Activated naive CD4-positive, alpha-beta T cell treated with anti-CD3 and anti-CD28 coated beads, Interleukin-2, amount 10 ng/mL, durations not matched to agents 7 days and 5 days (primary cell): ENCODE measurements at places on chromosomes 2 and 18.
A peak's percentile ranks its signal among the peaks of the same experiment; 100 is the strongest.

DNA sequence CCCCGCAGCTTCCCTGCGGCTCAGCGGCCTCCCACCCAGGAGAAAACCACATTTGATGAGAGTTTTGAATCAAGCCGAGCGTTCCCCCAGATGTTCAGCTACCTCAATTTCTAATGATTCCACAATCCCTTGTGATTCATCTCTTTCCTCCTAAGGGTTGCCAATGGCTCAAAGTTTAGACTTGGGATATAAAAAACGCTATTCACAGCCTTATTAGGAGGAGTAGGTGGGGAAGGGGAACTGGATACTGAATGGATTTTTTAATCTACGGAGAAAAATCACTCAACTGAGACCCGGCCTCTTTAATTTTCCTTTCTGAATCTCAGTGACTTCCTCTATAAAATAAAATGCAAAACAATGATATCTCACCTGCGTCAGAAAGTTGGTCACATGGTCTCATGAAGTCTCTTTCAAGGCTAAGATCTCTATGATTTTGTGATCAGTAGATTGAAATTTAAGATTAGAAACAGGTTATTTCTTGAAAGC, 192.6 kb upstream of the TCF4 start:
- no peak for DNase-seq

DNA sequence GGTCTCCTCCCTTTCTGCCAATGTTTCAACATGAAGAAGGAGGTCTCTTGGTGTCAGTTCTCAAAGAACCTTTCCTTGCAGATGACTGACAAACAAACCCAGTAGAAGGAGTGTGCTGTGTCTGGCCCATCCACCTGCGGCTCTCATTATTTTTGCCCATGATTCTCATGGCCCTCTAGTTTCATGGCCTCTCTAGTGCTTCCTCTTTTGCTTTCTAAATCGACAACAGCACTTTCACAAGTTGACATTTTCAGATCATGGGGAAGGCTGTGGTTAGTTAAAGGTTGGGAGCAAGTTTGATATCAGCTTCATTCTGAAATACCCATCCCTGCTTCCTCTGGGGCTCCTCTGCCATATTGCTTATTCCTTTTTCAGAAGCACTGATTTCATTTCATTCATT, 805.2 kb downstream of the SLC4A3 start:
- no peak for DNase-seq

GRCh38 chr18:50754297-50754696, 65.5 kb downstream of the MRO start:
- no peak for DNase-seq

- no peak for DNase-seq
Measured at GRCh38 chr2:233938676-233939370, 21.6 kb downstream of the TRPM8 start.

- DNase-seq, result no peak
Measured at GRCh38 chr18:67242001-67242400, 274.5 kb downstream of the DSEL start.

- DNase-seq, result no peak
Measured at GRCh38 chr18:58980991-58981390, 116.3 kb downstream of the ZNF532 start.

GRCh38 chr18:6711467-6711866, 18.0 kb upstream of the ARHGAP28 start:
- DNase-seq, result no peak

- no peak for DNase-seq
Measured at GRCh38 chr18:13241893-13242175, 23.3 kb downstream of the LDLRAD4 start.

GRCh38 chr2:3712424-3712823, 9.0 kb downstream of the DCDC2C start:
- no peak for DNase-seq

GRCh38 chr2:219484343-219485200, 14.1 kb upstream of the GMPPA start:
- DNase-seq, result no peak

DNA sequence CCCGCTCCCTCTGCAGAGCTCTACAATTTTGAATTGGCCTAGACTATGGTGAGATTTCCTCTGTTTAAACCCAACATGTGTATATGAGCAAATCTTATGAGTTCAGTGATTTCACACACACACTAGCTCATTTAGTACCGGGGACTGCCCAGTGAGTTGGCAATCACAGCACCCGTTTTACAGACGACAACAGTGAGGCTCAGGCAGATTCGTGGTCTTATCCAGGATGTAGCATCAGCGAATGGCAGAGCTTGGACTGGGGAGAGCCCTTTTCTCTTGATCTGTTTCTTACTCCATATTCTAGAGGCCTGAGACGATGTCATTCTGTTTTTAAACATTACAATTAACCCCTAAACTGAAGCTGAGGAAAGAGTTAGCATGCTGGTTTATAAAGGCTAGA, 419.9 kb downstream of the NBAS start:
- DNase-seq, result no peak

GRCh38 chr2:230912046-230912445, 13.0 kb downstream of the GPR55 start:
- DNase-seq, result no peak

GRCh38 chr18:62325806-62326645, 916 bp downstream of the TNFRSF11A start:
- peak; percentile 53 for DNase-seq

- no peak for DNase-seq
Measured at GRCh38 chr2:215394102-215394805, 41.6 kb downstream of the FN1 start.

DNA sequence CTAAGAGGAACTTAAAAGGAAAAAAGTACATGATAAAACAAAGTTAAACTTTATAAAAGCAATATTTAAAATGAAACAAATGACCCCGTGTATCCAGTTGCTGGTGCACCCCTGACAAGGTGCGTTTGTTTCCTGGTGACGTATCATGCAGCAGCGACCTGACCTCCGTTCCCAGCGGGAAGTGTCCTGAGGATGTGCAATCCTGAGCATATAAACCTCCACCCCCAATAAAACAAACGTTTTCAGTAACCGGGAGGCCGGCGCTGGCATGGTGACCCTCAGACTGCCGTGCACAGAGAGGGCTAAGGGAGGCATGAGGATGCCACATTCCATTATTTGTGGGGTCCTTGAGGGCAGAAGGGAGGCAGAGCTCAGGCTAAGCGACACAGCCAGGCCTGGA, 14.8 kb downstream of the SLC66A2 start:
- DNase-seq, result no peak

DNA sequence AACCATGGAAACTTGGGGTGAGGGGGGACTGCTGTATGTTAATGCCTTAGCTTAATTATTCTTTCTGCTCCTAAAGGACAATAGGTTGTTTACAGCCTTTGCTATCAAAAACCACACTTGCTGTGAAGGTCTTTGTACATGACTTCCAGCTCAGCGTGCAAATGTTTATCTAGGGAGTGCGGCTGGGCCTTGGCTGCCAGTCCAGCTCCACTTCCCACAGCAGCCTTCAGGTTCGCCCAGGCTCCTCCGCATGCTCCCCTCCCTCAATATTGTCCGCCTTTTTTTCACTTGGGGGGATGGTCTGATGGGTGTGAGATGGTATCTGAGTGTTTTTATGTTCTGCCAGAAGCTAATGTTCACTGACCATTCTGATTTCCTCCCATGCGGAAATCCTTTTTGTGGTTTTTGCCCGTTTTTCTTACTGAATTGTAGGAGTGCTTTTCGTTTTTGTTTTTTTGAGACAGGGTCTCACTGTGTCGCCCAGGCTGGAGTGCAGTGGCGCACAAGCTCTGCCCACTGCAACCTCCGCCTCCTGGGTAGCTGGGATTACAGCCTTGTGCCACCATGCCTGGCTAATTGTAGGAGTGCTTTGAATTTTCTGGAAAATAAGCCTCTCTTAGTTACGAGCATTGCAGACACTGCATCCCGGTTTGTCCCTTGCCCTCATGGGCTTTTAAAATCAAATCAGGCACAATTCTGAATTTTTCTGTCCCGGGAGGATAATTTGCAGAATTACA, 28.8 kb downstream of the SH3BP4 start:
- DNase-seq, result no peak

DNA sequence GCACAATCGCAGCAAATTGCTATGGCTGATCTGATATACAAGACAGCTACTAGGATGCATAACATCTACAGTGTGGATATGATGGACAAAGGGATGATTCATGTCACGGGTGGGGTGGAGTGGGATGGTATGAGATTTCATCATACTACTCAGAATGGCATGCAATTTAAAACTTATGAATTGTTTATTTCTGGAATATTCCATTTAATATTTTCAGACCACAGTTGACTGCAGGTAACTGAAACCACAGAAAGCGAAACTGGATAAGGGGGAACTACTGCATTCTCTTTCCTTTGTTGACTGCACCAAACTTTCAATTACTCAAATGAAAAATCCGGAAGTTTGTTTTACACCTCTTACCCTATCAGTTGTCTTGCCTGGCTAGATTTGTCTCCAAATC, 94.4 kb upstream of the NEUROD1 start:
- DNase-seq, result no peak

DNA sequence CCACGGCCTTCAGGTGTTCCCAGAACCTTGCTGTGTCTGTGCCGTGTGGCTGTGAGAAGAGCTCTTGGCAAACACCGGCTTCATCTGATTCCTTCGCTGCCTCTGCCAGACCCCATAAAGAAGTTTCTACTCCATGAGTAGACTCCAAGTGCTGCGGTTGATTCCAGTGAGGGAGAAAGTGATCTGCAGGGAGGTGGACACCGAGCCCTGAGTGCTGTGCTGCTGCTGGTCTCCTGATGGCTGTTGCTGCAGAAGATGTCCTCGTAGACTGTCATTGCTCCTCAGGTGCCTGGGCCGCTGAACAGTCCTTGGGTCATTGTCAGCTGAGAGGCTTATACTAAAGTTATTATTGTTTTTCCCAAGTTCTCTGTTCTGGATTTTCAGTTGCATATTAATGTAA, 19.6 kb downstream of the ASB1 start:
- no peak for DNase-seq

GRCh38 chr2:86290596-86291327, 46.7 kb downstream of the REEP1 start:
- DNase-seq, result no peak

GRCh38 chr2:9025746-9026145, 22.3 kb upstream of the MBOAT2 start:
- no peak for DNase-seq

DNA sequence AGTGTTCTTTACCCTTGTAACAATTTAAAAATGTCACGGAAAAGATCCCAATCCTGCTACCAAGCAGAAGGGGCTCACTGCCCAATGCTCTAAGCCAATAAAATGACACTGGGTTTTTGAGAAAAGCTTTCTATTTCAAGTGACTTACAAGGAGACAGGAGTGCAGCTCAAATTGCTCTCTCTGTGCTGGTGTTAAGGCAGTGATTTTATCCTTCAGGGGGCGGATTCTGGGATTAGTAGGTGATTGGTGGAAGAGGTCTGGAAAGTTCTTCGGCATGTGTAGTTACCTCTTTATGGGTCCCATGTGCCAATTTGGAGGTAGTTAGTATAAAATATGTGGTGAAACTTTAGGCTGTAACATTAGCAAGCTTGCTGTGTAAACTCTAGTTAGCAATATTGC, 27.4 kb upstream of the MCM6 start:
- DNase-seq, result no peak

DNA sequence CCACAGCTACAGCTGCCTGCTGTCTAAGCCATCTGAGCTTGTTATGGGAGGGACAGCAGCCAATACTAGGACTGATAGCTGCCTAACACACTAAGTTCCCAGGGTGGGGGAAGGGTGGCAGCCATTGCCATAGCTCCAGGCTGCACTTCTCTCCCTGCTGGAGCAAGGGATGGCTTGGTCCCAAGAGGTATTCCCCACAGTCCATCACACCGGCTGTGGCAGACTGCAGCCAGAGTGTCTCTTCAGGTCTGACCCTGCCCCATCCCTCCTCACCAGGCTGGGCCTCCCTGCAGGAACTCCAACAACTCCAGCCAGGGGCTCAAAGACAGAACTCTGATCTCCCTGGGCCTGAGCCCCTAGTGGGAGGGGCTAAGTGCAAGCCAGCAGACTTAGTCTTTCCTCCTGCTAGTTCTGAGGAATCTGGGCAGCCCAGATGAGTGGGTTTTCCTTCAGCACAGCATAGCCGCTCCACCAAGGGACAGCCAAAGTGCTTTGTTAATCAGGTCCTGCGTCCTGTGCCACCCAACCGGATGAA, 632.1 kb downstream of the SOCS6 start:
- DNase-seq, result no peak

GRCh38 chr2:180219491-180219890, 212.4 kb upstream of the CWC22 start:
- no peak for DNase-seq

GRCh38 chr2:102185347-102185746, 1.5 kb upstream of the IL1RL2 start:
- DNase-seq, result peak; percentile 23

GRCh38 chr2:128369602-128370467, 51.2 kb upstream of the HS6ST1 start:
- peak; percentile 14 for DNase-seq

- DNase-seq, result no peak
Measured at GRCh38 chr2:98849113-98849512, 86.9 kb downstream of the CRACDL start.

GRCh38 chr2:28643327-28643726, 108.3 kb upstream of the PPP1CB start:
- DNase-seq, result no peak

- no peak for DNase-seq
Measured at GRCh38 chr2:232537499-232537898, 2.0 kb upstream of the CHRNG start.

DNA sequence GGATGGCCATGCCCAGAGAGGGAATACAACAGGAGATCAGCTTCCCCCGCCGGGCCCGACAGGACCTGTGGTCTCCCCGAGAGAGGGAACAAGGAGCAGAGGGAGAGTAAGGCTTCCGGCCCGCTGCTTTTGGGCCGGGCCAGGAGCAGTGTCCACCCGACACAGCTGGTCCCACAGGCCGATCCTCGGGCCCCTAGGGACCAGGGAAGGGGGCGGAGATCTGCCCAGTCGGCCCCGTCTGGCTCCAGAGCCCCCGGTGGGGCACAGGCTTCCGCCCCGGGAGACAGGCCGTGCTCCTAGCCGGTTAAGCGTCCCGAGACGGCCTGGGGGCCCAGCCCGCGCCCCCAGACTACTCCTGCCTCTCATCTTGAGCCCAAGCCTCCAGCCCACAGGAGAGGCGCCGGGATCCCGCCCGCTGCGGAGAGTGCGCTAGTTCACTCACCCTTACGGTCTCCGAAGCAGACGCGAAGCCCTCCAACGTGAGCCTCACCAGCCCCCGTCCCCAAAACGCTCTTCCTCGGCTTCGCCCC, at the start of gene MCFD2:
TSS of gene MCFD2 (minus strand) at position 526 of the 530 bp plus-strand sequence. CDS start 6,635 bp downstream, outside the sequence.
- DNase-seq, result no peak

- no peak for DNase-seq
Measured at GRCh38 chr2:66919286-66919685, 477.8 kb upstream of the ETAA1 start.

DNA sequence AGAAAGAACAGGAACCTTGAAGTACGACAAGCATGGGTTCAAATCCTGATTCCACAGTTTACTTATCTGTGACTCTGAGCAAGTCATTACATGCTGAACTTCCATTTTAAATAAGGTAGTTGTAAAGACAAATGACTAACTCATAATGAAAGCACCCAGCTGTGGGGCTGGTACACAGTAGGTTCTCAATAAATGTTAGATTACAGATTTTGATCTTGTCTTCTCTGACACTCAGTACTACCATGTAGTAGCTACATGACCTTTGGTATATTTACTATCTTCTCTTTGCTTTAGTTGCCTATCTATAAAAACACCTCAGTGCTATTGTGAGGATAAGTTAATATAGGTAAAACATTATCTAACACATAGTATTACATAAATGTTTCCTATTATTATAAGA, 3.2 kb downstream of the TRAK2 start:
- DNase-seq, result no peak

- no peak for DNase-seq
Measured at GRCh38 chr2:166293984-166294383, 81.8 kb downstream of the SCN9A start.

- DNase-seq, result no peak
Measured at GRCh38 chr2:69241093-69241492, 145.9 kb downstream of the GFPT1 start.
